Left renal cortex interstitium (tissue), 4 donors: ENCODE measurements at places on chromosomes 7 and 10. TPM values are rescaled to one million over a fixed set of nuclear protein-coding genes. Genes with fewer than 3 reads are reported as not detected.

The GRID1 gene
- polyA plus RNA-seq, result 1.6 TPM

The CDC14C gene
- 0.05 TPM for polyA plus RNA-seq

The RET gene
- 21.4 TPM for polyA plus RNA-seq

The FAM25A gene
- not detected for polyA plus RNA-seq

The SORBS1 gene
- 28.6 TPM for polyA plus RNA-seq

The CCDC146 gene
- 16.3 TPM for polyA plus RNA-seq

The ZCCHC24 gene
- polyA plus RNA-seq, result 25.8 TPM

The SPDYE8 gene
- polyA plus RNA-seq, result 0.28 TPM

The COL1A2 gene
- polyA plus RNA-seq, result 712 TPM

The AMPH gene
- polyA plus RNA-seq, result 19.7 TPM
